ENCODE measurements at places on chromosomes 3 and 15.
A peak's percentile ranks its signal among the peaks of the same experiment; 100 is the strongest.

DNA sequence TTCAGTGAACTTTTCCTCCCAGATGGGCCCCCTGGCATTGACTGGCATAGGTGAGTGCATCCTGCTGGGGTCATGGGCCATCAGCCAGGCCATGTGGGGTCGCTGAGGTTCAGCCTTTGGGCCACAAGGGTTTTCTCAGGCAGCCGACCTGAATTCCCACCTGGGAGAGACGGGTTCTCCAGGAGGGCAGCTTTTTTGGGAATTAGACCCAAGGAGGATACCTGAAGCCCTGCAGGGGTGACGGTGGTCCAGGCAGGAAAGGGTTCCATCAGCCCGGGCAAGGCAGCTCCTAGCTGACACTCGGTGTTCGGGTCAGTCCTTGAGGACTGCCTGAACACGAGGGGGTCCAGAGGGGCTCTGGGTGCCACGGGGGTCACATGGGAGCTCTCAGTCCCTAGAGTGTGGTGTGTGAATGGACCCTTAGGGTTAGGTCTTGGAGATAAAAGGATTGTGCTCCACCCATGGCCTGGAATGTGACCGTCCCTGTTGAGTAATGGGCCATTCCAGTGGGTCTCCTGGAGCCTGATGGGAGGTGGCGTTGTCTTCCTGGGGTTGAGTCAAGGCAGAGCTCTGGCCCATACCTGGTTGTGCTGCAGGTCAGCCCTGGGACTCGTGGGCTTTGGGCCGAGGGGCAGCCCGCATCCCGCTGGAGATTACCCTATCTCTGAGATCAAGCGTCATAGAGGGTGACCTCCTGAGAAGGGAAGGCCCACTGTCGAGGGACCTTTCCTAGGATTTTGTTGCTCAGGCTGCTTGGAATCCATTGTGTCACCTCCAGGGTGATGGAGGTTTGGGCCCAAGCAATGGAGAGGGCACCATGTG lies 192.8 kb downstream of the UBE3A start:
- no peak for DNase-seq

GRCh38 chr15:95875121-95875643 lies 455.3 kb upstream of the NR2F2 start:
- DNase-seq: no peak

- no peak for DNase-seq
Observed at GRCh38 chr3:153980252-153980590, 141.0 kb upstream of the ARHGEF26 start.

- peak; percentile 39 for DNase-seq
Observed at GRCh38 chr15:59522988-59523461, 85.0 kb downstream of the FAM81A start.

- no peak for DNase-seq
Observed at GRCh38 chr3:31765871-31766270, 215.2 kb downstream of the OSBPL10 start.

- no peak for DNase-seq
Observed at GRCh38 chr3:184241447-184242296, 7.1 kb downstream of the ALG3 start.

GRCh38 chr3:28745436-28745835 lies 396.8 kb upstream of the AZI2 start:
- no peak for DNase-seq

GRCh38 chr3:98778383-98778782 lies 15.2 kb downstream of the ST3GAL6 start:
- no peak for DNase-seq

DNA sequence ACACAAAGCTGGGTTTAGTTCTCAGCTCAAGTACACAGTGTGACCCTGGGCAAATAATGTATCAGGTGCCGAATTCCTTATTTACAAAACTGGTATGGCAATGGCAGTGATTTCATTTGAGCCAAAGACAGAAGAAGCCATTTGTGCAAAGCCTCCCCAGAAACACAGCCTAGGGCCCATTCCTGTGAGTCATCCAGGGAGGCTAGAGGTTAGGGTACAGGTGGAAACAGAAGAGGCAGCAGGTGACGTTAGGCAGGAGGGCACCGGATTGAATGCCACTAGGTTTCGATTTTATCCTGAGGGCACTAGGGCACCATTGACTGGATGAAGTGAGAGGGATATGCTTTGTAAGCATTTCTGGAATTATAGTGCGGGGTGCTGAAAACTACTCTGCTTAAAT lies 766.9 kb upstream of the NR2F2 start:
- no peak for DNase-seq

DNA sequence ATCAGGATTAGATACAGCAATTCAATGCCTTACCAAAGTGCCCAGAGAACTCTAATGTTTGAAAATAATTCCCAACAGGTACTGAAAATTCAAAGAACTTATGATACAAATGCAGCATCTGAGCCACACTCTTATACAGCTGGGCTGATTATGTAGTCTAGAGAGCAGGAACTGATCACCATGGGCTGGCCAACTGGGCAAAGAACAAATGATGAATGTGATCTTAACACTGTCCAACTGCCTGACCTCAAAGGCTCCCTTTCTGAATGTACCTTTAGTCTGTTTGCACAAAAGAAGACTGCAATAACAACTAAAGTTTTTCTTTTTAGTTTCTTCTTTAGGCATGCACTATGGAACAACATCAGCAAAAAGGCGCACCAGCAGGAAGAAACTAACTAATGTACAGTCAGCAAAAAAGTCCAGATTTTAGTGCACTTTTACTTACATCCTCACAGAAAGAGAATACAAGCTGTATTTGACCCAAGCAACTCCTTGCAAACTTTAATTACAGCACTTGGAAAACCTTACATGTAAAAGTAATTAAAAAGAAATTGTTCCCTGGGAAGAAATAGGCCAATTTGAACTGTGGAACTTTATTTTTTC lies 1095.1 kb downstream of the IGSF11 start:
- DNase-seq: no peak

DNA sequence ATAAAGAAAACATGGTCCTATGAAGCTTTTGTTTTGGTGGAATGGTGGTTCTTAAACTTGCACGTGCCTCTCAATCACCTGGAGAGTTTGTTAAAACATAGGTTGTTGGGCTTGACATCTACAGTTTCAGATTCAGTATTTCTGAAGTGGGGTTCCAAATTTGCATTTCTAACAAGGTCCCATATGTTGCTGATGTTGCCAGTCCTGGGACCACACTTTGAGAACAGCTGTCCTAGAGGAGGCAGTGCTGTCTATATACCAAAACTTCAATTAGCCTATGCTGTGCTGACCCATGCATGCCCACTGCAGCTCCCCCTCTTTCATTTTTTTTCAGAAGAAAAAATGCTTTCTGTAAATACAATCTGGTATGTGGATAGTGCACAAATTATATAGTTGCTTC lies 31.3 kb downstream of the ALCAM start:
- no peak for DNase-seq

DNA sequence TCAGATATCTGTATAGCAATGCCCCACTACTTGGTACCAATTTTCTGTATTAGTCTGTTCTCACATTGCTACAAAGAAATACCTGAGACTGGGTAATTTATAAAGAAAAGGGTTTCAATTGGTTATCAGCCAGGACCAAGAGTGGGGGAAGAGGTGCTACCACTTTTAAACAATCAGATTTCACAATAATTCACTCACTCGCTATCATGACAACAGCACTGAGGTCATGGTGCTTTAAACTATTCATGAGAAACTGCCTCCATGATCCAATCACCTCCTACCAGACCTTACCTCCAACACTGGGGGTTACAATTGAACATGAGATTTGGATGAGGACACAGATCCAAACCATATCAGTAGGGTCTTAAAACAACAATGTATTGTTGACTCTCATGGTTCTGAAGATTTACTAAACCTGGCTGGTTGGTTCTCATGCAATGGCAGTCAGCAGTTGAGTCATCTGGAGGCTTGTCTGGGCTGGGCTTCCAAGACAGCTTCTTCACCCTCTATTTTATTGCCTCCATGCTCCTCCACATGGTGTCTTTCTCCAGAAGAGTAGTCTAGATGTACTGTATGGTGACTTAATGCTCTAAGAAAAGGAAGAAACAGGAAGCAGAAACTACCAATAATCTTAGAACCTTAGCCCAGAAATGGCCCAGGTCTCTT lies 21.2 kb upstream of the TM4SF4 start:
- no peak for DNase-seq

DNA sequence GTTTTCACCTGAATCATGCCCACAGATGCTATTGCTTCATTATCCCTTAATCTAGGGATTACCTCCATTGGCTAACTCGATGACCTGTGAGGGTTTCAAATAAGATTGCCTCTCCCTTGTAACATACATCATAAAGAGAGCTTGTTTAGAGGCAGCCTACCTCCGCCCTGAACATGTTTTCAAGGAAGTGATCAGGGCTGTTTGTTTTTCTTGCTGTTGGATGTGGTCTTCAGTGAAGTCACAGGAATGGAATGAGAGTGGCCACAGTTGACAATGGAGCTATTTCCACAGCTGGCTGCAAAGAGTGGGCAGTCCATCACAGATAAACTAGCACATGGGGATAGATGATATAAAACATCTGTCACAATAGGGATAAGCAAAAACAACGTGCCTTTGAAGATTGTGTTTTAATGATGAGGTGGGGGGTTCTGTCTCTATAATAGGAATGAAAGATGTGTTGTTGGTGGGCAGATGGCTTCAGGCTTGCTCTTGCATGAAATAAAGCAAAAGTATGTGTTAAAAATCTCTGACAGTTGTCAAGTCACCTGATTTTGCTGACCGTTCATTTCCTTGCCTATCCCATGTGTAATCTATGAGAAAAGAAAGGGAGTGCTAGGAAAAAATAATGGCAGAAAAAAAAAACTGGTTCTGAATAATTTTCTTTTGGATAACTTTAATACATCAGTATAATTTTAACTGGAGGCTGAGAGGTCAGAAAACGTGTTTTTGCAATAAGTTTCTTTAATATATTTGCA lies 642.3 kb downstream of the RBMS3 start:
- no peak for DNase-seq

DNA sequence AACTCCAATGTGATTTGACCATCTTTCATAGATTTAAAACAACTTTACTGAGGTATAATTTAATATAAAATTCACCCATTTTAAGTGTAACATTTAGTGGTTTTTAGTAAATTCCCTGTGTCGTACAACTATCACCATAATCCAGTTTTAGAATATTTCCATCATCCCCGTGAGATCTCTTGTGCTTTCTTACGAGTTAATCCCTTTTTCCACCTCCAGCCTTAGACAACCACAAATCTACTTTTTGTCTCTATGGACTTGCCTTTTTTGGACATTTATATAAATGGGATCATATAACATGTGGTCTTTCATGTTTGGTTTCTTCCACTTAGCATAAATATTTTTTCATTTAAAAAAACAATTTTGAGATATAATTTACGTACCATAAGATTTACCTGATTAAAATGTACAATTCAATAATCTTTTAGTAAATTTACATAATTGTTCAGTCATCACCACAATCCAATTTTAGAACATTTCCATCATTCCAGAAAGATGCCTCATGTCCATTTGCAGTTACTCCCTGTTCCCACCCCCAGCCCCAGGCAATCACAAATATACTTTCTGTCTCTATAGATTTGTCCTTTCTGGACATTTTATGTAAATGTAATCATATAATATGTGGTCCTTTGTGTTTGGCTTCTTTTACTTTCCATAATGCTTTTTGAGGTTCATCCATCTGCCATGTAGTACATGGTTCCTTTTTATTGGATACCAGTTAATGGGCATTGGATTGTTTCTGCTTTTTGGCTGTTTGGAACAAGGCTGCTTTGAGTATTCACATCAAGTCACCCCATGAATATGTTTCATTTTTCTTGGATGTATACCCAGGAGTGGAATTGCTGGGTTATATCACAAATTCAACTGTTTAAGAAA lies 3.1 kb downstream of the OXSR1 start:
- DNase-seq: no peak

GRCh38 chr15:42324308-42324707 lies 35.0 kb upstream of the CAPN3 start:
- DNase-seq: no peak

DNA sequence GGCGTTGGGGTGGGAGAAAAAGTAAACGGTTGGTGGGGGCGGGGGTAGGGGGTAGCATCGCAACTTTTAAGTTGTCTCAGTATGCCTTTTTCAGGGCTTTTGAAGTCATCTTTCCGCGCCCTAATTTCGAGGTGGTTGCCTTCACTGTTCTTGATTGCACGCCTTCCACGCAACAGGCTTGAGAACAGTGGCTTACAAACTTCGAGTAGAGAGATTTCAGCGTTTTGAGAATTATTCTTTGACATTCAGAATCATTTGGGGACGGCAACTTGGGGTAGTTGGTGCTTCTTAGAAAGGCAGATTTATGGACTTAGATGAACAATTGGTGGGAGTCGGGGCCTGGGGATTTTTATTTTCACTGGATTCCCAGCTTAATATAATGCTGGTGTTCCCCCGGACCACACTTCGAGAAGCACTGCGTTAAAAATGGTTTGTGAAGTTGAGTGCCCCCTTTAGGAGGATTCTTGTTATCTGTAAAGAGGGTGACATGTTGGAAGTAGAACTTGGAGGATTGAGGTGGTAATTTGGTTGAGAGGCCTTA lies 880 bp downstream of the PPP4R2 start:
- DNase-seq: peak; percentile 55

DNA sequence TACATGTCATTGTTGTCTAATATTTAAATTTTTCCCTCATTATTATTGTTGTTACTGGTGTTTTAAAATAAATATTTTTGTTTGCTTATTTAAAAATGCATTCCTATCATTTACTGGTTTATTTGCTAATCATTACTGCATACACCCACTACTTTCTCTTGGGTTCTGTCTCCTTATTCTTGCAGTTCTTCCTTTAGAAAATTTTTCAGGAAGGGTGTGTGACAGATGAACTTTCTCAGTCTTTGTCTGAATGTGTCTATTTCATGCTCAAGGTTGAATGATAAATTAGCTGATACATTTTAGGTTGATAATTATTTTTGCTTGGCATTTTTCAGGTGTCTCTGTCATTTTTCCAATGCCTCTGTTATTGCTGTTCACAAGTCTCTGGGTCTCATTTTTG lies 7.4 kb downstream of the AQP9 start:
- DNase-seq: no peak

GRCh38 chr3:30638685-30639412 lies 32.4 kb downstream of the TGFBR2 start:
- no peak for DNase-seq

DNA sequence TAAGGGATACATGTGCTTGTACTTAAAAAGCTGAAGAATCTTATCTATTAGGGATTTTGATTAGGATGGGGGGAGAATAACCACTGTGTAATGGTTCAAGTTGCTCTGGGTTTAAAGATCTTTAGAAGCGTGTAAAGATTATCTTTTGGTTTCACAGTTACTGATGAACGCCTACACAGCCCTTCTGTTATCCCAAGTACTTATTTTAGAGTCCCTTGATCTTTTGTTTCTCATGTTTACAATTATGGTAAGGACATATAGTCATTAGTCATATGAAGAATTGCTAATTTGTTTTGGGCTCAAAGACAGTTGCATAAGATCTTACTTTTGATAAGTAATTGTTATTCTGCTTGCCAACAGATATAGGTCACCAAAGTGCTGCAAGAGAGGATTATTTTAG lies 160.1 kb downstream of the PLCL2 start:
- DNase-seq: no peak

DNA sequence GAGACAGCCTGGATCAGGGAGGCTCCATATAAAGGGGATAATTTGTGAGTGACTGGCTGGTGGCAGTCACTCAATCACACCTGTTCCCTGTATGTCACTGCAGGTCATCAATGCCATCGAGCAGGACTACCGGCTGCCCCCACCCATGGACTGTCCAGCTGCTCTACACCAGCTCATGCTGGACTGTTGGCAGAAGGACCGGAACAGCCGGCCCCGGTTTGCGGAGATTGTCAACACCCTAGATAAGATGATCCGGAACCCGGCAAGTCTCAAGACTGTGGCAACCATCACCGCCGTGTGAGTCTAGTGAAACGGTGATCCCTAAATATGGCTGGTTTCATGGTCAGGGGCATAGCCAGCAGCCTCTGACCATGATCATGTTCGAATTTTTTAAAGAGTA lies 453.2 kb downstream of the EPHB1 start:
- DNase-seq: no peak
